Activated naive CD4-positive, alpha-beta T cell treated with Interleukin-2 at 50 U/mL for 16 hours (primary cell): ENCODE measurements at places on chromosomes 11 and 22.

GRCh38 chr11:6353367-6353987 is 33.2 kb upstream of the CAVIN3 start:
- DNase-seq: peak; percentile 59

- peak; percentile 28 for DNase-seq
These were observed 889 bp upstream of the DMC1 start for GRCh38 chr22:38570779-38571364.

DNA sequence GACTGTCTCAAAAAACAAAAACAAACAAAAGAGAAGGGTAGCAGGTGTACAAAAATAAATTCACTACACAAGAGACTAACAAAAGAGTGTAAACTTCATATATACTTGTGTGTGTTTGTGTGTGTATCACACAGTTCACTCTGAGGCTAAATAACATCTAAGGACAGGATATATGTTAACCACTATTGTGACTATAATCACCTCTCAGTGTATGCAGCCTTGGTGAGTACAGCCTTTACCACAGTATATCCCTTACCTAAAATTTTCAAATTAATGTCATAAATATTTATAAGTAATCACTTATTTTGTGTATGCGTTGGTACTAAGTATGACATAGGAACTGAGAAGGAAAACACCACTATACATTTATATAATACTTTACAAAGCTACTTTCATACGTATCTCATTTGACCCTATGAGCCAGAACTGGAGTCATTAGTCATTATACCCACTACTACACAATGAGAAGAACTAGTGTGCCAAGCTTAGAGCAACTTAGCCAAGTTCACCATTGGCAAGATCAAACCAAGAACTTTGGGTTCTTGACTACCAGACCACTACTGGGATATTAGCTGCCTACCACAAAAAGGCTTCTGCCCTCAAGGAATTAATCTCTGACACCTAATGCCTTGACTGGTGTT is 116.7 kb downstream of the SGSM3 start:
- no peak for DNase-seq

DNA sequence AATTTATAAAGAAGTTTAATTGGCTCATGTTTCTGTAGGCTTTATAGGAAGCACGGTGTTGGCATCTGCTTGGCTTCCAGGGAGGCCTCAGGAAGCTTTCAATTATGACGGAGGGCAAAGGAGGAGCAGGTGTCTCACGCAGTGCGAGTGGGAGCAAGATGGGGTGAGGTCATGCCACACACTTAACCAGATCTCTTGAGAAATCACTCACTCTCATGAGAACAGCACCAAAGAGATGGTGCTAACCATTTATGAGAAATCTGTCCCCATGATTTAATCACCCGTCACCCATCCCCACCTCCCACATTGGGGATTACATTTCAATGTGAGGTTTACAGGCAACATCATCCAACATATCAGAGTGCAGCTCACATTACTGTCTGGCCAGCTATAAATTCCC is 103.5 kb downstream of the ARHGAP8 start:
- DNase-seq: peak; percentile 4

DNA sequence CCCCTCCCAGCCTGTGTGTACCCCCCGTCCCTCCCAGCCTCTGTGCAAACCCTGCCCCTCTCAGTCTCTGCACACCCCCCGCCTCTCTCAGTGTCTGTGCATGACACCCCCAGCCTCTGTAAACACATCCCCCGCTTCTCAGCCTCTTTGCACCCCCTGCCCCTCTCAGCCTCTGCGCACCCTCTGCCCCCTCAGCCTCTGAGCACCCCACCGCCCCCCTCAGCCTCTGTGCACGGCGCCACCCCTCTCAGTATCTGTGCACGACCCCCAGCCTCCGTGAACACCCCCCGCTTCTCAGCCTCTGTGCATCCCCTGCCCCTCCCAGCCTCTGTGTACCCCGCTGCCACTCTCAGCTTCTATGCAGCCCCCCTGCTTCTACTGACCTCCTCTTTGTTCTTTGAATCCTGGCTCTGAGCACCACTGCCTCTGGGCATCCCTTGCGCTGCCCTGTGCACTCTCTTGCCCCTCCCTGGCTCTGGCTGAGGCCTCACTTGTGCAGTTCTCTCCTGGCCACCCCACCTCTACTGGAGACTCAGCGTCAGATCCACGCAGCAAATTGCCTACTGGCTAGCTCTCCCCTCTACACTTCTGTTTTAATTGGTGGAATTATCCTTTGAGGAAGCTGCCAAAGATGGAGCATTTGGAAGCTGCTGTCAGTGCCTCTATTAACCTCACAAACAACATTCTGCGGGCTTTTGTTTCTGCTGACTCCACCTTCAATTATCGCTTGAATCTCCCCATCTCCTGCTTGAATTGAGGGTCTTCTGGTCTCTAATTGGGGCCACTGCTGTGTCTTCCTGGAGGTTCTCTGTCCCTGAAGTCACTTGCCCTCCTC is 838.6 kb downstream of the TBC1D22A start:
- no peak for DNase-seq

- no peak for DNase-seq
These were observed 87.3 kb downstream of the CCDC73 start for GRCh38 chr11:32706985-32707741.

GRCh38 chr11:11821899-11822298 is 19.9 kb upstream of the USP47 start:
- DNase-seq: no peak

GRCh38 chr11:85874265-85874664 is 19.1 kb downstream of the CCDC83 start:
- no peak for DNase-seq

- no peak for DNase-seq
These were observed 160.9 kb downstream of the CACNA1I start for GRCh38 chr22:39731481-39731880.

- DNase-seq: no peak
These were observed 1059.3 kb upstream of the CNTN5 start for GRCh38 chr11:97961431-97961830.

DNA sequence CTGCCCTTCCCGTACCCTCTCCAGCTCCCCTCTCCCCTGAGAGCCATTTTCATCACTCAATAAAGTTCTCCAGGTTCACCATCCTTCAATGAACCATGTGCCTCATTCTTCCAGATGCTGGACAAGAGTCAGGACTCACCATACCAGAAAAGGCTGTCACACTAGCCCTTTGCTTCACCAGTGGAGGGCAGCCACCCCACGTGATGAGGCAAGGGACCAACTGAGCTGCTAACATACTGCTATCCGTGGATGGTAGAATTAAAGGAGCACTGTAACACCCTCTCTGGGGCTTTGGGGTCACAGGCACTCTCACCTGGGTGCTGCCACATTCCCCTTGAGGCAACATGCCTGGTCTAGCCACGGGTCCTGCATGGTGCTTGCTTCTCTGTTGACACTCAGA is 13.1 kb upstream of the OR5I1 start:
- DNase-seq: no peak

DNA sequence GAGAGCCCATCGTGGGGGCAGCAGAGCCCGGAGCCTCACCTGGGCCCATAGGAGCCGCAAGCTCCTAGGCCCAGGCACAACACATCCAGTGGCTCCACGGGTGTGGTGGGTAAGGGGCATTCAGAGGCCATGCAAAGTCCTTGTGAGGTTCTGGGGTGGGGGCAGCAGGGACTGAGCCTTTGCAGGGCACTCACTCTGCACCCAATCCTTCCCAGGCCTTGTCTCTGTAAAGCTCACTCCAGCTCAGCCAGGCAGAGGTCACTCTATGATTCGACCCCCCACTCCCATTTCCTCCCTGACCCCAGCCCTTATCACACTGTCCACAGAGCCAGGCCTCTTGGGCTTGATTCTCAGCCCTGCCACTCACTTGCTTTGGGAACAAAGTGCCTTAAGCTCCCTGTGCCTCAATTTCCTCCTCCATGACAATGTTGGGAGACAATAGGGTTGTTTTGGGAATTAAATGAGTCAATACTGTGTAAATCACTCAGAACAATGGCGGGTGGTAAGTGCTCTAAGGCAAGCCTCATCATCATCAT is 46.6 kb downstream of the LRRC32 start:
- DNase-seq: no peak

DNA sequence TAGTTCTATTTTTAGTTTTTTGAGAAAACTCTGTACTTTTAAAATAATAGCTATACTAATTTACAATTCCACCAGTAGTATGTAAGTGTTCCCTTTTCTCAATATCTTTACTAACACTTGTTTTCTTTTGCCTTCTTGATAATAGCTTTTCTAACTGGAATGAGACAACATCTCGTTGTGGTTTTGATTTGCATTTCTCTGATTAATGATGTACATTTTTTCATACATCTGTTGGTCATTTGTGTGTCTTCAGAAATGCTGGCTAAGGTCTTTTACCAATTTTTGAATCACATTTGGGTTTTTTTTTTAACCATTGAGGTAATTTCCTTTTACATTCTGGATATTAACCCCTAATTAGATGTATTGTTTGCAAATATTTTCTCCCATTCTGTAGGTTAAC is 258.9 kb downstream of the DYNC2H1 start:
- DNase-seq: no peak

DNA sequence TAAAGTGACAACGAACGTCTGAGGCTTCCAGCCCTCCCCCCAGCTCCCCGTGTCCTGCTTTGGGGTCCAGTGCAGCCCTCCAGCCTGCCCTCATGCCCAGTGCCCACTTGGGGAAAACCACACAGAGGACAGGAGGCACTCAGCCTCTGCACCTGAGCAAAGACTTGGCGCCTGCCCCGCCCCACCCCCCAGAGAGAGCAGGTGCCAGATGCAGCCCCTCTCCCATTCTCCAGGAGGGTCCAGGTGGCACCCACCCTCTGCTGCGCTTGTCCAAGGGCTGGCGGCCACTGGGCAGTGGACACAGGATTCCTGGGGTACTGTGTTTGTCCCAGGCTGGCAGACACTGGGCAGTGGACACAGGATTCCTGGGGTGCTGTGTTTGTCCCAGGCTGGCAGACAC is 15.7 kb downstream of the RNH1 start:
- DNase-seq: no peak
